ENCODE measurements at places on chromosomes 11 and 22.

GRCh38 chr11:61332281-61332796 is 566 bp downstream of the DDB1 start:
- DNase-seq = peak; percentile 20

DNA sequence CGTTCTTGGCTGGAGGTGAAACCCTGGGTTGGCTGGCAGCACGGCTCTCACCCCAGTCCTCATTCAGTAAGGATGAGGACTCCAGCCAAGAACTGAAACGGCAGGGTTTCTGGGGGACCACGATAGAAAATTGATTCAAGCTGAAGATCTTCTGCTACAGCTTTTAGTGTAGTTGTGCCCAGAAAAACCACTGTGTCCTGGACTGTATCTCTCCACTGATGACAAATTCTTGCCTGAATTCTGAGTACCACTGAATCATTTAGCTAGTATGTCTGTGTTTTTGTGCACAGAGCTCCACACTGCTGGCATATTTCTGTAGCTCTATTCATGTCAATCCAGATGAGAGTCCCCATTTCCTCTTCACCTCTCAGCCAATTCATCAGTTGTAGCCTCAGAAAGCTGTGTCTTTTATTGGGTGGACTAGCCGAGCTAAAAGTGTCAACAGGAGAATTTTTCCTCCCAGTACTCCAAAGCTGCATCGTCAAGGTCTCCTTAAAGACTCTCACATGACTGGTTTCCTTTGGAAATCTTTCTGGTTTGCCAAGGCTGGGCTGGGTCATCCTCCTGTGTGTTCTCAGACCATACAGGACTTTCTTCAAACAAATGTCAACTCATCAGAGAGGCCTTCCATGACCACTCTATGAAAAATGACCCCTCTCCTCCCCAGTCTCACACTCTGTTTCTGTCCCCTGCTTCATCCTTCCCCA is 144.6 kb downstream of the LDLRAD3 start:
- peak; percentile 69 for DNase-seq

- DNase-seq = peak; percentile 79
Observed at GRCh38 chr11:35363854-35364780, 55.2 kb downstream of the SLC1A2 start.

DNA sequence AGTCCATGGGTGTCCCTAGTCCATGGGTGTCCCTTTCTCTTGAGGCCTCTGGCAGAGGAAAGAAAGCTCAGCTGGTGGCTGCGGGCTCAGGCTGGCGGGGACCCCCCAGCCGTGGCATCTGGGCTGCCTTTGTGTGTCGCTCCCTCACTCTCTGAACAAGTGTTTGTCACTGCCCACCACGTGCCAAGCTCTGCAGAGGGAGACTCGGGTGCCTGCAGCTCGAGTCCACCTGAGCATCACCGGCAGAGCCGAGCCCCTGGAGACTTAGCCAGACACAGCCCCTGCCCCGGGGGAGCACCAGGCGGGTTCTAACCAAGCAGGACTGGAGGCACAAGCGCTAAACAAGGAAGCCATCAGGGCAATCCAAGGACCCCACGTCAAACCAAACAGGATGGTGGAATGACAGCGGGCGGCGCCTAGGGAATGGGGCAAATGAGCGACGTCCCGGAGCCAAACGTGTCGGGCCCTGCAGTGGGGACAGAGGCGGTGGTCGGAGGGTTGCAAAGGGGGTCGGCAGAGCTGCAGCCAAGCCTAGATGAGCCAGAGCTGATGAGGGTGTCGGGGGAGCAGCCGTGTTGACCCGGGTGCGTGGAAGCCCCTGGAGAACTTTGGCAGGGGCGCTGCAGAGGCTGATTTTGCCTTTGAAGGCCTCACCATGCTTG is 2.1 kb upstream of the GRAMD4 start:
- no peak for DNase-seq

DNA sequence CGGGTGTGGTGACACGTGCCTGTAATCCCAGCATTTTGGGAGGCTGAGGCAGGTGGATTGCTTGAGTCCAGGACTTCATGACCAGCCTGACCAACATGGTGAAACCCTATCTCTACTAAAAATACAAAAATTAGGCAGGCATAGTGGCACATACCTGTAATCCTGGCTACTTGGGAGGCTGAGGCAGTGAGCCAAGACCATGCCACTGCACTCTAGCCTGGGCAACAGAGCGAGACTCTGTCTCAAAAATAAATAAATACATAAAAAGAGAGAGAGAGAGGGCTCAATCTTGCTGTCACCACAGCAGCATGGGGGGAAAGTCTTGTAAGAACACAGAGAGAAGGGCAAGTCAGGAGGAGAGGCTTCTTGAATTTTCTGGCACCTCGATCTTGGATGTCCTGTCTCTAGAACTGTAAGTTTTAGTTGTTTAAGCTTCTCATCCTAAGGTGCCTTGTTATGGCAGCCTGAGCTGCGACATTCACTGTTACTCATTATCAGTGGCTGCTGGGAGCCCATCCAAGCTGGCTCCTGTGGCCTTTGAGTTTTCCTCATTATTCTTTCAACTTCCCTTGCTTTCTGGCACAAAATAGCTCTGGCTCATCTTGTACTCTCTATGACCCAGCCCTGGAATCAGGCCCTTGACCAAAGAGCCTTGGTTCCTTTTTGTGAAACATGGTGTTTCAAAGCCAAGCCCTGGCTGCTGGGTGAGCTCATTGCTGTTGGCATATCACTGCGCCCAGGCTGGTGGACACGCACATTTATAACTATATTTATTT is 8.0 kb upstream of the PSMC3 start:
- DNase-seq = peak; percentile 32

DNA sequence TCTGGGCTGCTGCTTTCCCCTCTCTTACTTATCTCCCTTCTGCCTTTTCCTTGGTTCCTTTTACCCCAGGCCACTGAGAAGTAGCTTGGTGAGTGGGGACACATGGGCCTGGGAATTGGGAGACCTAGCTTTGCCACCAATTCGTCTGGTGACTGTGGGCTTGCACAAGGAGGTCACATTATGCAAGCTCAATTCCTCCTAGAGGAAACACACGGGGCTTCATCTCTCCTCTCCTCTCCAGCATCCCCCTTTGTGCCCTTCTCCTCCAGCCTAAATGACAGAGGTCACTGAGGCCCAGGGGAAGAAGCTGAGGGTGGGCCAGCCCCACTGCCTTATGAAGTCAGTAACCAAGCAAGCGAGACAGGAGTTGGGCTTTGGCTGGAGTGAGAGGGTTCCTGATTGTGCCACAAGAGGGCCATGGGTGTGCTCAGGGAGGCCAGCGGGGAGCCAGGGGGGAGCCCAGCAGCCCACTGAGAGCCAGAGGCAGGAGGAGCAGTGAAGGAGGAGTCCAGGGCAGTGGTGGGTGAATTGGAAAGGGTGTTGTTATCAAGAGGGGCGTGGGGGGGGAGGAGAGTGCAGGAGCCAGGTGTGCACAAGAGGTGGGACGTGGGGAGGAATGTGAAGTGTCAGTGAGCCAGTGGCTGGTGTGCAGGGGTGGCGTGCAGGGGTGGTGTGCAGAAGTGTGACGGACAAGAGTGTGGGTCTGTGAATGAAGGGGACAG is 2.0 kb downstream of the CLCF1 start:
- DNase-seq = peak; percentile 56

DNA sequence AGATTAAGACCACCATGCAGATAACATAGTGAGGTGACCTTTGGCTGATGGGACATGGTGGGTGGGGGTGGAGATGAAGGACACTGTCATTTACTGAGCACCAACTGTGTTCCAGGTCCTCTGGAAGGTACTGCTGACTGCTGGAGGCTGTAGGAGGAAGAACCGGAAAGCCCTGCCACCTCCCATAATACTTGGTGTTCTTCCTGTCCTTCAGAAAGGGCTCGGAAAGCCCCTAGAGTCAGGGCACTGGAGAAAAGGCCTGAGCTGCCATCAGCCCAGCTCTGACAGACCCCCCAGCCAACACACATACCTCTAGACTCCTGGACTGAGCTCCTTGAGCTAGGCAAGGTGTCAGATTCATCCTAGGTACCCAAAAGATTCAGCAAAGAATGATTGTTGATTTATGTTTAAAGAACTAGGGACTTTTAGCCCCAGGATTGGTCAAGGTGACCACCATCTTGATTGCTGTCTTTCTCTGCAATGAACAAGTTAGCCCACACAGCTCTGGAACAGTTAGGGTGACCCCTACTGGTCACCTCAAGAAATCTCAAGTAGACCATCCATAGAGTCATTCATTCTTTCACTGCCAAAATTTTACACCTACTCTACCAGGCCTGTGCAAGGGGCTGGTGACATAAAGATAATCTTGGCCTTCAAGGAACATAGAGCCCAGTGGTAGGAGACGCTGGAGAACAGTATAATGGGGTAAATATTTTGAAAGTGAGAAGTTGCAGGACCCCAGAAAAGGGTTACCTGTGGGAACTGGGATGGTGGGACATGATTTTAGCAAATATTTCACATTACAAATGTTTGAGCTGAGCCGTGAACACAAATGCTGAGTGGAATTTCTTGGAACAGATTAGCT is 39.4 kb downstream of the IRAG1 start:
- DNase-seq = peak; percentile 56

DNA sequence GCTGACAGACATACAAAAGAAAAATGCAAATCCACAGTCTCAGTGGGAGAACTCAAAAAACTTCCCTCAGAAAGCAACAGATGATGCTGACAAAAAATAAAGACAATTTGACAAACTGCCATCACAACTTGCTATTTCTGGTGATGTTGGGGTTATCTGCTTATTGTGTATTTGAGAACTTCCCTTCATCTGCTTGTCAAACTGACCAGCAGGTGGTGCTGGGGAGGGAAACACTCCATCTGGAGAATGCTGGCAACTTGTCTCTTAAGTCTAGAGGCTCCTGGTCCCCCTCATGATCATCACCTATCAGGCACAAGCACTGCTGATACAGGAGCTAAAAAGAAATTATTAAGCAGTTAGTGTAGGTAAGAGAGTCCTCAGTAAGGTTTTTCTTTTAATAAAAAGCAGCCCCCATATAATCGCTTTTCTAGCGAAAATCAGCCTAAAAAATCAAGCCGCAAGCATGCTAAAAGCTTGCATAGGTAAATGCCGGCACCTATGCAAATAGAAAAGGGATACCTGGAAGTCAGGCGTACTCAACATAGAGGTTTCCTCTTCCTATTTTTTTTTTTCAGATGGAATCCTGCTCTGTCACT is 9.8 kb upstream of the FAM111B start:
- DNase-seq = peak; percentile 47

- DNase-seq = peak; percentile 25
Observed at GRCh38 chr11:28738549-28738948, 630.4 kb downstream of the METTL15 start.

DNA sequence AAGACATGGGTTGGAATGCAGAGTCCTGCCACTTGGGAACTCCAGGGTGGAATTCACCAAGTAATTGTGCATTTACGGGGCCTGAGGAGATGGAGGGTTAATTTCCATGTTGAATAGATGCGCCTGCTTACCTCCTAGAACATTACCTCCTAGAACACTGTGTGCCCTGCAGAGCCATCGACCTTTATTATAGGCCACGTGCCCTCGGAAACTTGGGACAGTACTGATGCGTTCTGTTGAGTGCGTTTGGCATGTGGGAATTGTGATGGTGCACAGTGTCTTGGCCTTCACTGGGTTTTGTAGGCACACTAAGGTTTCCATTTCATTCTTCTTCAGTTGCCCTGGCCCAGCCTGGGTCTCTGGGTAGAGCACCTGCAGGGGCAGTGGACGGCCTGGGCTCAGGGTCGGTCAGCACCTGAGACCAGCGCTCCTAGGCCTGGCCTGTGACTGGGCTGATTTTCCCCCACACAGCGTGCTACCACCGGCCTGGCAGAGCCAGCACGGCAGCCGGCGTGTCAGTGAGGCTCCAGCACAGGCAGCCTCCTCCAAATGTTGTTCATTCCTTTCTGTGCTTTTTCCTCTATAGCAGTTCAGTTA is 12.7 kb downstream of the TRMU start:
- no peak for DNase-seq

GRCh38 chr11:130600616-130601015 is 152.2 kb downstream of the ADAMTS15 start:
- no peak for DNase-seq

GRCh38 chr11:76512851-76513653 is 68.2 kb downstream of the EMSY start:
- DNase-seq = peak; percentile 31

- DNase-seq = no peak
Observed at GRCh38 chr11:8694137-8694536, 11.5 kb downstream of the RPL27A start.

DNA sequence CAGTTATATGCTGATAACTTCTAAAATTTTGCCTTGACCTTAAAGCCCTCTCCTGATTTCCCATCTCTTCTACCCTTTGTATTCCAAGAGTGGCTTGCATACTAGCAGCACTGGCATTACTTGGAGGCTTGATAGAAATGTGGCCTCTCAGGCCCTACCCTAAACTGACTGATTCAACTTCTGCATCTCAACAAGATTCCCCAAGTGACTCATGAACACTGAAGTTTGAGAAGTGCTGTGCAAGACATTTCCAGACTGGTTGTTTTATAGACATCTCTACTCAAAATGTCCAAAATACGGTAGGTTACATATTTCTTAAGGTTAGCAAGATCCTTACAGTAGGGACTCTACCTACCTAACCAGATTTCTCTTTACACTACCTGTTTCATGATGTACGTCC is 48.6 kb downstream of the SESN3 start:
- no peak for DNase-seq

DNA sequence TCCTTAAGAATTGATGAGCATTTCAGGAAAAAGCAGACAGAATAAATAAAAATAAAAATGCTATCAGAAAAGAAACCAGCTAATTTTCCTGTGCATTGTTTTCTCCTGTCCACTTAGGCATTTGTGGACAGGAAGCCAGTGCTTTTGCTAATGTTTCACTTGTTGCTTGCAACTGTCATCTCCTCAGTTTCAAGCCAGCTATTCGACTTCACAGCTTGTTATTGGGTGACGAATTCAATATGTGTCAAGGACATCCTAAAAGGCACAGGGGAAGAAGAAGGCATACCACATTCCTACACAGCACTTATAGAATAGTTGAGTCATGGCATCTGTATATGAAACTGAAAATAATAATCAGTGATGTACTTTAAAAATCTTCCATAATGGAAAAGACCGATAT is 530.6 kb upstream of the KIRREL3 start:
- no peak for DNase-seq

DNA sequence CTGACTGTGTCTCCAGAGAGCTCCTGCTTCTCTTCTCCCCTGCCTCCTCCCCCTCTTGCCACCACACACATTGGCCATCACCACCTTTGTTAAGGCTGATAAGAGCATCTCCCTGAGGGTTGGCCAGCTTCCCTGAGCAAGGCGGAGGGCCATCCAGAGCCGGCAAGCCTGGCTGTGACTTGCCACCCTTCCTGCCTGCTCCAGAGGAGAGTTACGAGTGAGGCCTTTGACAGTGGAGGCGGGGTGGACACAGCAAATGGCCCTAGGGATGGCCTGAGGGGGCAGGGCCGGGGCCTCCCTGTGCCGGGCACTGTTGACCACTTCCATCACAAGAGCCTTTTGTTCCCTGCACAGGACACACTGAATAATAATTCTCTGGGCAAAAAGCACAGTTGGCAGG is 5.4 kb downstream of the FREY1 start:
- no peak for DNase-seq

- no peak for DNase-seq
Observed at GRCh38 chr11:13010749-13011465, 1.8 kb downstream of the RASSF10 start.

DNA sequence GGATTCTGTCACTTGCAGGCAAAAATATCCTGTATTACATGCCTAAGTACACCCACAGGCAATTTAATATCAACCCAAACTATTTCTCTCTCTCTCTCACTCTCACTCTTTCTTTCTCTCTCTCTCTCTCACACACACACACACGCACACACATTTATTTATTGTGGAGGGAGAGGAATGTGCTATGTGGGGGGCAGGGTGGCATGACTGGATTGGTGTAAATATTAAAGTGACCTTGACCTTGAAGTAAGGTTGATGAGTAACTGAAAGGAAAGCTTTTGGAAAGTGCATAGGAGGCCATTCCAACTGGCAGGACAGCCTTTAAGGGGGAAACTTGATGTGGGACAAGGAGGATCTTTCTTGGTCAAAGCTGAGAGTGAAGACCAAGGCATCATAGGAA is 589.7 kb upstream of the KIRREL3 start:
- no peak for DNase-seq

Measured in fibroblast of skin of abdomen (primary cell).